CD4-positive, alpha-beta T cell treated with Interleukin-4 for 4 hours (primary cell): ENCODE measurements at places on chromosomes 1 and 21.

- no peak for DNase-seq
These were observed 64.4 kb downstream of the MACF1 start for GRCh38 chr1:39268906-39269305.

DNA sequence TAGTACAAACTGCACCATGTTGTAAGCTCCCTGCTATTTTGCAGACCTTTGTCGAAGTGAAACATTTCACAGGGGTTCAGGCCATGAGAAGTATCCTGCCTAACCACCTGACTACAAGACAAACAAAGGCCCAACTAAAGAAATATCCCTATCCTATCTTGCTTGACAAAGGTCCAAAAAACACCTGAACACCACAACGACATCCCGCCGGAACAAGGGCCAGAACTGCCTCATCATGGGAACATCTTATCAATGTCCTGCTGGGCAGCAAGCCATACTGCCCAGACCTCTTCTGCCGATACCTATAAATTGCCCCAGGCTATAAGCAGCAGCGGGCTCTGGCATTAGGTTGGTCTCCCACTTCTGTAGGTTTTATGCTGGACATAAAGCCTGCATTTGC lies 12.3 kb downstream of the MYSM1 start:
- no peak for DNase-seq

- DNase-seq: no peak
These were observed 15.1 kb upstream of the KLF17 start for GRCh38 chr1:44103270-44104131.

DNA sequence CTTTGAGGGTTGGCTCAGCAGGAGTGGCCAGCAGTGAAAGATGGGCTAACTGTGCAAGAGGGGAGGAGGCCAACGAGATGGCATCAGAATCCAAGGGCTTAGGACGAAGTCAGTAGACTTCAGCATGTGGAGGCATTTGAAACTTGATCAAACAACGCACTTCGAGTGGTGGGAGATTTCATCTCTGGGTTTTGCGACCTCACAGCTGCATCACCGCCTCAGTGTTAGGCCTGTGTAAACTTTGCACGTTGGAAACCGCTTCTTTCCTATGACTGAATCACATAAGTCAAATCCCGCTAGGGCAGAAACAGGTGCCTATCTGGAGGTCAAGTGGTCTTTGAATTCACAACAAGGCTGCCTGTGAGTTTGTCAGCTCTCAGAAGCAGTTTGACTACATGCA lies 17.8 kb downstream of the TFF3 start:
- no peak for DNase-seq

DNA sequence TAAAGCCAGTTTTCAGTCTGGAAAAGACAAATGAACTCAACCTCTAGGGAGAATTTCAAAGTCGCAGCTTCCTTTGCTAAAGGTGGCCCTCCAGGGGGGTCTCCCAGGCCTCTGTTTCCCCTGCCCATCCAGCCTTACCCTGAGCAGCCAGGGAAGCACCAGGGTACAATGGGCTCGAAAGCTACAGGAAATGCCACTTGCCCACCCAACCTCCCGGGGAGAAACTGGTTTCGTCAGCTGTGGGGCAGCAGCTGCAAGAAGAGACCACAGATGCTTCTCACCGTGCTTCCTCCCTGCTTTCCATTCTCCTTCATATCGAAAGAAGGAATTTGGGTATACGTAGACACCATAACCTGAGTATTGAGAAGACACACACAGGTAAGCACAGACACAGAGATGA lies 1.7 kb downstream of the MORN1 start:
- DNase-seq: no peak

DNA sequence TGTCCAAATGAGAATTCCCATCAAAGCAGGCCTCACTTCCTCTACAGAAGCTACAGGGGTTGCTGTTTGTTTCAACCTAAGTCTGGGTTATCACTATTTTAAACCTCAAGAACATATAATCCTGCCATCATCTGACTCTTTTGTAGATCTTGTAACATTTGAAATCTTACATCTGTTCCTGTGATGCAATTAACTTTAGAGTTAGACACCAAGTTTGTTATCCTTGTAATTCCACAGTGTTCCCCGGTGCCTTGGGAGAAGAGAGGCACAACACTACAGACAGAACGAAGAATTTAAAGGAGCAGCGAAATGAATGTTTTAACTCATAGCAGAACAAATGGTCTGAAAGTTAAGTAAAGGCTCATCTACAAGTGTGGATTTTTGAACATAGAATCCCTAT lies 116.1 kb downstream of the UCHL5 start:
- no peak for DNase-seq

- no peak for DNase-seq
These were observed 10.6 kb upstream of the UAP1 start for GRCh38 chr1:162550925-162551324.
